ENCODE measurements at places on chromosomes 2 and 18.

- no peak for DNase-seq
These were observed 151.7 kb downstream of the ARHGAP28 start for GRCh38 chr18:6881034-6881820.

GRCh38 chr2:115169814-115170213, 727.4 kb downstream of the DPP10 start:
- DNase-seq: no peak

- no peak for DNase-seq
These were observed 11.4 kb upstream of the FABP1 start for GRCh38 chr2:88139203-88139702.

- DNase-seq: no peak
These were observed 2.0 kb downstream of the IKZF2 start for GRCh38 chr2:213149294-213149875.

DNA sequence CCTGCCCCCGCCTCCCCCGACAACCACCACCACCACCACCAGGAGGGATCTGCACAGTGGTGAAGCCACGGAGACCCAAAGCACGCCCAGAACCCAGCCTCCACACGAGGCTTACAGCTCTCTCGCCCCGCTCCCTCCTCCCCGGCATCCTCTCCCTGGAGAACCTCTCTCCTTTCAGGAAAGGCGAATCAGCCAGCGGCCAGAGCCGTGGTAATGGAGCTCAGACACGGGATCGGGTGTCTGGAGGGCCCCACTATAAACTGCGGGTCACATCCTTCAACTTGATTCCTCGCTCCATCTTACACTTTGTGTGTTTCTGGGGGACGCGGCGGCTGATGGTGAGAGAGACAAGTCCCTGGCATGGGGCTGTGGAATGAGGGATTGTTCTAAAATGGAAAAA, 271.5 kb upstream of the SIX2 start:
- DNase-seq: no peak

- no peak for DNase-seq
These were observed 90.0 kb upstream of the ATL2 start for GRCh38 chr2:38466876-38467767.

GRCh38 chr18:26919627-26920026, 54.1 kb upstream of the AQP4 start:
- DNase-seq: no peak

GRCh38 chr18:12862467-12862866, 21.6 kb downstream of the PTPN2 start:
- DNase-seq: no peak

- DNase-seq: no peak
These were observed 49.0 kb upstream of the UBE2F start for GRCh38 chr2:237917696-237918374.

GRCh38 chr2:14723684-14724083, 91.2 kb downstream of the LRATD1 start:
- no peak for DNase-seq

- DNase-seq: no peak
These were observed 40.4 kb downstream of the RMP24 start for GRCh38 chr18:36012891-36013290.

GRCh38 chr2:187390891-187391290, 57.2 kb downstream of the CALCRL start:
- DNase-seq: peak; percentile 90

DNA sequence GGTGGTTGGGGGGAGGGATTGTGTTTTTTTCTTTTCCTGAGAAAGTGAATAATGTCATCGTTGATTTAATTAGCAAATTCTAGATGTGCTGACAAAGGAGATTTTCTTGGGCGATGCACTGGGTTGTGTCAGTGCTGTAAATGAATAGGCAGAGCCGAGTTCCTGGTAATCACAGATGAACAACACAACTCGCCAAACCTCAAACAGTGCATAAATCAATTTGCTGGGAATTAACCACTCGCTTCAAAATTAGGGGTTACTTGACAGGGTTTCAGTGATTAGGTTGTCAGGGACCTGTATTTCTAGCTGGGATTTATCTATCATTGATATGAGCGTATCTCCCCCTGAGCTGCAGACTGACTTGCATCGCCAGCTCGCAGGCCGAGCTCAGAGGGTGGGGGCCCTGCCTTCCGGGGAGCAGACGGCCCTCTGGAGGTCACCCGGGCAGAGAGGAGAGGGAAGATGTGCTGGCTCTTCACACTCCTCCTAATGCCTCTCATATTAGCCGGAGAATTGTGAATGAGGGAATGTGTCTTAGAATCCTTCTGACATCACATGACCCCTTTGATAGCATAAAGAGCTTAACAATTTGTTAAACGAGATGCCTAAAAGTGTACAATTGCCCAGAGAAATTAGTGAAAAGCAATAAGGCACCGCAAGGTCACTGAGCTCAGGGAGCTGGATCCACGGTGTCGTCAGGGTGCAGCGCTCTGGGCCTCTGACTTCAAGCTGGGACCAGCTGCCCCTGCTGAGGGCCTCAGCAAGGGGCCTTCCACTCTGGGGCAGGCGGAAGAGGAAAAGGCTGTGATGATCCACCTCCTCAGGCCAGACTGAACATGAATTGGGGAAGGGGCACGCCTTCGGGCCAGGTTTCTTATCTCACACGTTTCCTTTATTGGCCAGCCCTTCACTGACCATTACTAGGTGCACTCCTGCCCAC, 48.9 kb downstream of the SMIM21 start:
- no peak for DNase-seq

GRCh38 chr18:1267021-1267420, 362.4 kb downstream of the ADCYAP1 start:
- DNase-seq: no peak

GRCh38 chr2:120066800-120067547, 54.1 kb downstream of the EPB41L5 start:
- DNase-seq: no peak

GRCh38 chr18:49055754-49056172, 105.0 kb upstream of the SMAD7 start:
- DNase-seq: no peak

DNA sequence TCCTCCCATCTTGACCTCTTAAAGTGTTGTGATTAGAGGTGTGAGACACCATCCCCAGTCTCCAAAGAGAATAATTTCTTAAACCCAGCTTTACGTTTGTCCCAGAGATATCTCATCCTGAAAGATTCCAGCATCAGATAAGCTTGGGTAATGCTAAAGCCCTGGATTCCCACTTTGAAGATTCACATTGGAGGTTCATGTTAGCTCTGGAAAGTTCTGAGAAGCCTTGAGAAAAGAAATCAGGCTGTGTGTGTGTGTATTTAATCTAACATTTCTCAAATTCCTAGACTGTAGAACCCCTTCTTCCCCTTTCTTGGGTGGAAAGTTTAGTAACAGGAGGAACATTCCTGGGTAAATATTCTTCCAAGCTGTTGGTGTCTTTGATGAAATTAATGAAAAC, 18.0 kb downstream of the ZNF532 start:
- no peak for DNase-seq

GRCh38 chr18:61803393-61803792, 89.4 kb downstream of the RNF152 start:
- no peak for DNase-seq

- DNase-seq: no peak
These were observed 135.6 kb downstream of the SMAD7 start for GRCh38 chr18:48815179-48815515.

- no peak for DNase-seq
These were observed 16.3 kb downstream of the SULT1C2 start for GRCh38 chr2:108304975-108305374.
